ENCODE measurements at places on chromosomes 2 and 18.

GRCh38 chr2:182358601-182359000 lies 68.2 kb downstream of the PDE1A start:
- H3K4me3 ChIP-seq = no peak overlapping the region
- H3K27ac ChIP-seq = no peak overlapping the region
- DNase-seq = no peak
- no peaks in the 10 kb centered on the region for H3K4me1 ChIP-seq
- H3K36me3 ChIP-seq = no peaks in the 10 kb centered on the region

DNA sequence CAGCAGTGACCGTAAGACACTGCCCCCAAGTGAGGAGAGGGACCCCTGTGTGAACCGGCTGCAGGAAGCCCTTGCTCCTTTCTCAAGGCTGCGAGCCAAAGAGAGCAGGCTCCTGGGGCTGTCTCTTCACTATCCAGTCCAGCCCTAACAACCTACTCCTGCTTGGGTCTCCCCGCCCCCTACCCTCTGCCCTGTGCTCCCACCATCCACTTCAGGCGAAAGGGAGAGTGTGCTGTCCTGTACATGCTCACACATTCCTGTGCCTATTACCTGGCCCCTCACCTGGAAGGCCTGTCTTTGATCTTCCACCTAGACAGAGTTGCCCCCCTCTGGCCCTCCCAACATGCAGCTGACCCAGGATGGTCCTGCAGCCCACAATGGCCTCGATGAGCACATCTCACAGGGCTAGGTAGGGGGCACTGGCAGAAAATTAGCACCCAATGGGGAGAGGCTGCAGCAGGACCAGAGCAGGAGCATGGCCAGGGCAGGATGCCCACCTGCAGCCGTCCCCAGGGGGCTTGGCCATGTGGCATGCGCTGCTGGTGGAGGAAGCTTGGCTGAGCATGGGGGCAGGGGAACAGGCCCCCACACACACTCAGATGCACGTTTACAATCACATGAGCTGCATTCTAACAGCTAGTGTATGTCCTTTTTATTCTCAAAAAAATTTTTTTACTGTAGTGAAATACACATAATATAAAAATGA lies 93.5 kb downstream of the POLR1A start:
- H3K36me3 ChIP-seq = no peaks in the 10 kb centered on the region
- H3K4me3 ChIP-seq = no peak overlapping the region
- H3K27me3 ChIP-seq = no peaks in the 10 kb centered on the region
- no peak for DNase-seq
- no peak overlapping the region for H3K27ac ChIP-seq

DNA sequence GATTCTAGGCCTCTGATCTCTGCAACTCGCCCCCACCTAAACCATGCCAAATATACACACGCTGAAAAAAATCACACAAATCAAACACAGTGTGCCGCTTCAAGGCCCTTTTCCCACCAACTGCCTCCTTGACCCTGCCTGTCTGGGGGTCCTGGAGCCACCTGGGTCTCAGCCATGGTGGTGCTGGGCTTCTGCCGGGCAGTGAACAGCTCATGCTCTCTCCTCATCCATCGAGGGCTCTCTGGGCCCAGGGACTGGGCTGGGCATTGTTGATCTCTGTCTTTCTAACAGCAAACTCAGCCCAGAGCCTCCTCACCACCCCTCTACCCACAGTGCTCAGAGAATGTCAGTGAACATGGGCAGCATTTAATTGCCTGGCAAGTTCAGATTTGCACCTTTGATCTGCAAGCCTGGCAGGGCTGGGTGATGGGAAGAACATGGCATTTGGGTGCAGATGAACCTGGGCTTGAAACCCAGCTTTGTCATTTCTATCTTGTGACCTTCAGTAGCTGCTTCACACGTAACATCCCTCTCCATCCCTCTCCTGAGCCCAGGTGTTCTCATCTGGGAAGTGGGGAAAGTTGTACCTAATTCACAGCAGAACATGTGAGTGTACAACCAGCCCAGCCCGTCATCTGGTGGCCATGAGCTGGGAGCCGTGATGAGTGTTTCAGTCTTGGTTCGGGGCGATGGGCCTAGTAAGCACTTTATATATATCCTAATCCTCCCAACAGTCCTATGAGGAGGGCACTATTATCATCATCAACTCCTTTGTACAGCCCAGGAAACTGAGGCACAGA lies 46.1 kb downstream of the SDC1 start:
- DNase-seq = no peak
- no peaks in the 10 kb centered on the region for H3K4me1 ChIP-seq
- H3K27ac ChIP-seq = no peak overlapping the region
- H3K27me3 ChIP-seq = no peaks in the 10 kb centered on the region
- H3K36me3 ChIP-seq = no peaks in the 10 kb centered on the region
- H3K4me3 ChIP-seq = no peak overlapping the region

DNA sequence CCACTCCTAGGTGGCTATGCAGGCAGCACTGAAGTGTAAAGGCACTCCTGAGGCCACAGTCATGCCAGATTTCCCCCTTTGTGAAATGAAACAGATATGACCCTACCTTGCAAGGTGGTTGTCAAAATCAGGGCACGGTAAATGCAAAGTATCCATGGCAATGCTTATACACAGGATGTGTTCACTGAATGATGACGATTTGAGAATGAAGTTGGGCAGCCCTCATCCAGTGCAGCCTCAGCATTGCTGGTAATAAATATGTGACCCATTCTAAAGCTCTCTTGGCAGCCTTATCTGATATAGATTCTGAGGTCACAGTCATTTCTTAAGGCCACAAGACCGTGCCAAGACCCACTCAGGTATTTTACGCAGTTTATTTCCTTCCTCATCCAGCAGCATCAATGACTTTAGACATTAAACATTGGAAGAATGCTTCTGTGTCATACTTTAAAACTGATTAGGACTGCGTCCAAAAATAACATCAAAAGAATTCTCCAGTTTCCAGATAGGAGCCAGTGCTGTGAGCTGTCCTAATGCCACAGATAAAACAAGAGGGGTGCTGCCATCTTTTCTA lies 125.5 kb upstream of the SERTAD2 start:
- H3K4me1 ChIP-seq = no peaks in the 10 kb centered on the region
- no peaks in the 10 kb centered on the region for H3K27me3 ChIP-seq
- no peak overlapping the region for H3K4me3 ChIP-seq
- no peaks in the 10 kb centered on the region for H3K36me3 ChIP-seq

DNA sequence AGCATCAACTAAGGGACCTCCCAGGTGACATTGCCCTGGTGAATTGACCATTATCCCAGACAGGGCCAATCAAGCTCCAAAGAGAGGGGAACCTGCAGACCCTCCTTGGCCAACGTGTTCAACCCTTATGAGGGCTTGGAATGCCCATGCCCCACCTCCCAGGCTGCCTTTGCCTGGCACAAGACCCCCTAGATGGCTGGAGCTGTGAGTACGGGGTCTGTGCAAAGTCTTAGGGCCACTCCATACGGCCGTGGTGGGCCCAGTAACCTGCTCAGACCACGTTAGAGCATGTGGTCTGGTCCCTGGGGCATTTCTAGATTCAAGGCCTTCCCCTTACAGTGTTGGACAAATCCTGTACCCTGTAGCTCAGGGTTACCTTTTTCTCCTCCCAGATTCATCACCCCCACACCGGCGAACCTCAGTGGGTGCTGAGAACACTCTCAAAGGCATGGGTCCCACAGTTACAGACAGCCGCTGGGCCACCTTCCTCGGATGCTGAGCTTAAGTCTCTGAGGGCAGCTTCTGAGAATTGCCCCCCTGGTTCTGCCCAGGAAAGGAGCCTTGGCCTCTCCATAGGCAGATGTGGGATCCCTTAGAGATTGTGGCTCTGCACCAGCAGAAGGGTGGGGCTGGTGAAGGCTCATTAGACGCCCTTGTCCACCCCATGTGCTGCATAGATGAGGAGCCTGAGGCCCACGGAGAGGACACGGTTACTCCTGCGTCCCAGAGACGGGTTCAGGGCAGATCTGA lies 18.3 kb upstream of the KCNK3 start:
- H3K4me3 ChIP-seq = no peak overlapping the region
- no peak overlapping the region for H3K27ac ChIP-seq
- DNase-seq = no peak
- H3K27me3 ChIP-seq = no peaks in the 10 kb centered on the region

DNA sequence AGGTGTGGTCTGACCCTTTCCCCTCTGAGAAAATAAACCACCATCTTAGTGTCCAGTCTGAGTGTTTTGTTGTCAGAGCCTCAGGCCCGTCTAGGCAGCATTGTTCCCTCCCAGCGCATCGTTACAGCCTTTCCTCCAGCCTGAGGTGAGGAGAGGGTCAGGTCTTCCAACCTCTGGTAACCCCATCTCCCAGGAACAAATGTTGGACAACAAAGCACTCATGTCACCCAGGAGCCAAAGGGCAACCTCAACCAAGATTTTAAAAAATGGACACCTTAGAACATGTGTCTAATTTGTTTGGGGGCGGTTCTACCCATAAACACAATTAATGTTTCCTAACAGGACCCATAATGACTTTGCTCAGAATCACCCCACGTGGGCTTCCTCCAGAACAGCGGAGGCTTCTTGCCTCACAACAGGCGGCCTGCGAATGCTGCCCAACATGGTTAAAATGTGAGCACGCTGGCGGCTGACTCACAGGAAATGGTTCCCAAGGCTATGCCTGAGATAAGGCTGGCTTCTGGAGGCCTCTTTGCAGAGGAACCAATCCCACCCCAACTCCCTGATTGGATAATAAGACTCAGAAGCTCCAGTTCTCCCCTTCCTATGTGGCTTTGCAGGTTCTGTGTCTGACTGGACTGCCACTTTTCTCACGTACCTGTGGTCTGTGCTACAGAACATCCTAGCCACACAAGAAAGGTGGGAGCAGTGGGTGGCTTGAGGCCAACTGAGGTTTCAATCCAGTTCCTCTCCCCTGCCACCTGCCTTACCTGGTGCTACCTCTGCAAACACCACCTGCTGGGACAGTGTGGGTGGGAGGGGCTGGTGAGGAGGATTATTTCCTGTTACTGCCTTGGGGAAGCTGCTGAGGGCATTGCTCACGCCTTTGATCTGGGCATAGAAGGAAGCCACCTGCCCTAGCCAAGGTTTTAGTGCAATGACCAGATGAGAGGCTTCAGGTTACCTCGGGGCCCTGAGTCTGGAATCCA lies 108.8 kb downstream of the B3GNT2 start:
- no peaks in the 10 kb centered on the region for H3K27me3 ChIP-seq
- peak; percentile 39 for DNase-seq
- peak overlapping the region; percentile 74 for H3K27ac ChIP-seq
- peaks cover 76% of the 10 kb centered on the region for H3K4me1 ChIP-seq
- H3K36me3 ChIP-seq = no peaks in the 10 kb centered on the region

DNA sequence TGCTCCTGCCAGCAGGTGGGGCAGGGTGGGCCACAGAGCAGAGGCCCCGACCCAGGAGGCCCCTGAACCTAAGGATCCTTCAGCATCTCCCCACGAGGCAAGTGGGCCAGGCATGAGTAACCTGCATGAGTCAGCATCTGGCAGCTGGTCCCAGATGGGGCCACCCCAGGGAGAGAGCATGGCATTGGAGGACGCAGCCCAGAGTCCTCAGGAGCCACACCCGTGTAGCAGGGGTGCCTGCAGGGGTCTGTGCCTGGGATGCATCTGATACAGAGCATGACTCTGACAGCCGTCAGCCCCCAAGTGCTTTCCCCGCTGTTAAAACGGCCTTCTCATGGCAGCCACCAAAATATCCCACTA lies 185.6 kb upstream of the SALL3 start:
- no peak for DNase-seq
- H3K4me3 ChIP-seq = no peak overlapping the region
- H3K4me1 ChIP-seq = no peaks in the 10 kb centered on the region
- no peaks in the 10 kb centered on the region for H3K27me3 ChIP-seq
- H3K27ac ChIP-seq = no peak overlapping the region

DNA sequence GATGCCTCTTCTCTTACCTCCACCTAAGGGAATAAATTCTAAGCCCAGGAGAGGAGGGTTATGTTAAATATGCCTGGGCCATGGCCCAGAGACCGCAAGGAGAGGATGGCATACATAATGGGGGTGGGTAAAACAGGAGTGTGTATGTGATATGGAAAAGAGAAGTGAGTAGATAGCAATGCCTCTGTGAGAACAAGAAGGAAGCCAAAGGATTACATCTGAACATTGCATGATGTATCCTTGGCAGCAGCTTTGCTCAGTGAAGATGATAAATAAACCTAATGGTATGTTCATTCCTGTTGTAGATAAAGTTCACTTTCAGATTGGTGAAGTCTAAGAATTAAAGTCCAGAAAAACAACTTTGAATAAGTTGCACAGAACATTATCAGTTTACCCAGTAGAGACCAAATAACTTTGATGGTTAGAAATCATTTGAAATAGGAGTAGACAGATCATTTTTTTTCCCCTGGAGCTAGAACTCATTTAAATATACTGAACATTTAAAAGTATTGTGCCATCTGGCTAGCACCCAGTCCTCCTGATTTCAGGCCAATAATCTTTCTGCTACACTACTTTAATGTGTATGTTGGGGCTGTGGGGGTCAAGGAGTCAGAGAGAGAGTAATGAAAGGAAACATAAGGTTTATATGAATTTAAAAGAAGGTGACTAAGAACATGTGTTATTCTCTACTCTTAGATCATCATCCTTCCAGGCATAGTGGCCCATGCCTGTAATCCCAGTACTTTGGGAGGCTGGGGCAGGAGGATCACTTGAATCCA lies 231.7 kb downstream of the PARD3B start:
- no peaks in the 10 kb centered on the region for H3K27me3 ChIP-seq
- no peak overlapping the region for H3K4me3 ChIP-seq
- no peaks in the 10 kb centered on the region for H3K4me1 ChIP-seq
- H3K36me3 ChIP-seq = no peaks in the 10 kb centered on the region

DNA sequence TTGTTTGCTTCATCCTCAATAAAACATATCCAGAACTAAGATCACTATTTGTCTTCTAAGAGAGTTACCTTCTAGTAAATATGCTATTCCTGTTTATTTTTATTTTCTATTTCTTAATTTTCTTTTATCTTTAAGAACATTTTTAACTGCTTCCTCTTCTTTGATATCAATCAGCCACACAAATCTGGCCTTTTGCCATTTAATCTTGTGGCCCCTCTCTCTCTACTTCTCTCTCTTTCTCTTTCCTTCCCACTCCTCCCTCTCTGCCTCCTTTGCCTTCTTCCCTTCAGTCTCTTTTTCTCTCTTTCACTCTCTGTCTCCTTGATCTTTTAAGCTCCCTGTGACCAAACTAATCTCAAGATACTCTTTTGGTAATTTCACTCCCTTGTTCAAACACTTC lies 108.4 kb downstream of the GRB14 start:
- no peak overlapping the region for H3K4me3 ChIP-seq
- H3K36me3 ChIP-seq = no peaks in the 10 kb centered on the region
- H3K27ac ChIP-seq = no peak overlapping the region
- DNase-seq = no peak
- no peaks in the 10 kb centered on the region for H3K27me3 ChIP-seq

DNA sequence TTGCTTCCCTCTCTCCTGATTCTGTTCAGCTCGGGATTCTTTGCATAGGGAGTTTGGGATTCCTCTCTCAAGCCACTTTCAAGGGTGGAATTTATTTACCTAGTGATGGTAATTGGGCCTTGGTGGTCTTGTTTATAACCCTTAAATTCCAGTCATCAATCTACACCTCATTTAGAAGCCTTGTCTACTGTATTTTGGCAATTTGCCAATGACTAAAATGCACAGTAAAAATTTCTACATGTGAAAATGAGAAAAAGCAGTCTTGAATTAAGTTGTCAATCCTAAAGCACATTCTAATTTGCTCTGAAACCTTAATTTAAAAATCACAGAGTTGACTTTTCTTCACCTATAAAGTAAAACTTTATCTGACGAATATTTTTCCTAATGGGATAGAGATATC lies 749.2 kb upstream of the CRIM1 start:
- H3K4me3 ChIP-seq = no peak overlapping the region
- H3K27me3 ChIP-seq = no peaks in the 10 kb centered on the region
- no peak for DNase-seq

GRCh38 chr2:201345625-201346213 lies 11.4 kb downstream of the FLACC1 start:
- peaks cover 6% of the 10 kb centered on the region for H3K36me3 ChIP-seq
- H3K4me3 ChIP-seq = no peak overlapping the region
- no peak overlapping the region for H3K27ac ChIP-seq
- no peaks in the 10 kb centered on the region for H3K27me3 ChIP-seq
- no peaks in the 10 kb centered on the region for H3K4me1 ChIP-seq
